ENCODE measurements at places on chromosomes 16 and 17. TPM values are rescaled to one million over a fixed set of nuclear protein-coding genes. Genes with fewer than 3 reads are reported as not detected.

Gene KRTAP9-8
- not detected for total RNA-seq

Gene ALOX12
- total RNA-seq: not detected

Gene ZSCAN10
- not detected for total RNA-seq

Gene EZH1
- 12.4 TPM for total RNA-seq

Gene ADAT1
- total RNA-seq: 66.0 TPM

Gene DBNDD1
- total RNA-seq: 5.6 TPM

Gene SMTNL2
- not detected for total RNA-seq

Gene GLP2R
- 0.17 TPM for total RNA-seq

Gene ZP2
- total RNA-seq: 0.11 TPM

Gene GP2
- not detected for total RNA-seq

Gene TMC7
- 3.4 TPM for total RNA-seq

Gene KRTAP16-1
- total RNA-seq: not detected

Gene CTF1
- 0.33 TPM for total RNA-seq

Gene SPATA22
- 0.33 TPM for total RNA-seq
